Colonic mucosa (tissue), 4 donors: ENCODE measurements at places on chromosomes 5 and 9. TPM values are rescaled to one million over a fixed set of nuclear protein-coding genes. Genes with fewer than 3 reads are reported as not detected.

The KLF9 gene
- total RNA-seq = 13.5 TPM

The FBP2 gene
- total RNA-seq = not detected

The COL23A1 gene
- 0.37 TPM for total RNA-seq

The ARHGEF28 gene
- 8.0 TPM for total RNA-seq

The TEX48 gene
- not detected for total RNA-seq

GRCh38 chr5:141880961-141881801 is 3.0 kb upstream of the PCDH1 start:
- H3K4me3 ChIP-seq = no peak overlapping the region
- no peaks in the 10 kb centered on the region for H3K36me3 ChIP-seq
- H3K27me3 ChIP-seq = peaks cover 21% of the 10 kb centered on the region
- DNase-seq = no peak

DNA sequence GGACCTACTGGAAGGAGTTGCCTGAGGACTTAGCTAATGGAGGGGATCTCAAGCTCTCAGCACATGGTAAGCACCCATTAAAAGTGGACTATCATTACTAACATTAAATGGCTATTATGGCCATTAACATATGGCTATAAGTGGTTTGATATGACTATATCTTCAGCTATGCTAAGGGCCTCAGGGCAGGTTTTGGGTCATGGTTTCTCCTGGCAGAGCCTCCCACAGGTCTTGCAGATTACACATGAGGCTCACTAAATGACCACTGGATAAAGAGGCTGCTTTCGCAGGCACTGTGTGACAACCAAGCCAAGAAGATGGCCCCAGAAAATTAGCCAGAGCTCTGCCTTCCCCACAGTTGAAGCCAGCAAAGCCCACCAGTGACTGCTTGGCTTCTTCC is 15.4 kb downstream of the CCNJL start:
- no peak overlapping the region for H3K4me3 ChIP-seq
- H3K36me3 ChIP-seq = no peaks in the 10 kb centered on the region

GRCh38 chr5:68423154-68423811 is 207.7 kb downstream of the PIK3R1 start:
- no peak overlapping the region for H3K27ac ChIP-seq
- peaks cover 10% of the 10 kb centered on the region for H3K4me1 ChIP-seq
- H3K27me3 ChIP-seq = no peaks in the 10 kb centered on the region

DNA sequence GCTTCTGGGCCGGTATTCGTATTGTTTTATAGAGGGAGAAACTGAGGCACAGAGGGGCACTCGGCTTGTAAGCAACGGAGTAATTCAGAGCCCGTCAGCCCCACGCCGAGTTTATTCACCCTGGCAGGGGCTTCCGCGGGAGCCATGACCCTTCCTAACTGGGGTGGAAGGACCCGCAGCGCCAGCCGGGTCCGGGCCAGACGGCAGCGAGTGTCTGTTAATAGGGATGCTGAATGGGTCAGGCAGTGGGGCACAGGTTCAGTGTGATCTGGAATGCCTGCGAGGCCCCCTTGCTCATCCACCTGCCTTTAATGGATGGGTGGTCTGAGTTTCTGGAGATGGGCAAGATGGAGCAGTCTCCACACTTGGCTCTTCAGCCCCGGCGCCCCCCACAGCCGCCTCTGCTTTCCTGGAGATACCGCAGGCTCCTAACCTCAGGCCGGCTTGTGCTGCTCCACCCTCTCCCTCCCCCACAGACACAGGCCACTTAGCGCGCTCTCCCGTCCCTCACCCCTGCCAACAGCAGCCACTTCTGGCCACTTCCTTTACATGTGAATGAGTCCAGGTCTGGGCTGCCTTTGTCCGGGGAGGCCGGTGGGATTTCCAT is 147.1 kb downstream of the ERCC6L2 start:
- peak; percentile 53 for DNase-seq
- peaks cover 10% of the 10 kb centered on the region for H3K4me1 ChIP-seq
- H3K27ac ChIP-seq = peak overlapping the region; percentile 58
- no peaks in the 10 kb centered on the region for H3K36me3 ChIP-seq
- H3K27me3 ChIP-seq = peaks cover 28% of the 10 kb centered on the region

GRCh38 chr9:137390553-137391410 is 32.2 kb downstream of the EXD3 start:
- H3K27ac ChIP-seq = peak overlapping the region; percentile 82
- H3K36me3 ChIP-seq = no peaks in the 10 kb centered on the region
- no peaks in the 10 kb centered on the region for H3K27me3 ChIP-seq
- peaks cover 8% of the 10 kb centered on the region for H3K4me1 ChIP-seq

DNA sequence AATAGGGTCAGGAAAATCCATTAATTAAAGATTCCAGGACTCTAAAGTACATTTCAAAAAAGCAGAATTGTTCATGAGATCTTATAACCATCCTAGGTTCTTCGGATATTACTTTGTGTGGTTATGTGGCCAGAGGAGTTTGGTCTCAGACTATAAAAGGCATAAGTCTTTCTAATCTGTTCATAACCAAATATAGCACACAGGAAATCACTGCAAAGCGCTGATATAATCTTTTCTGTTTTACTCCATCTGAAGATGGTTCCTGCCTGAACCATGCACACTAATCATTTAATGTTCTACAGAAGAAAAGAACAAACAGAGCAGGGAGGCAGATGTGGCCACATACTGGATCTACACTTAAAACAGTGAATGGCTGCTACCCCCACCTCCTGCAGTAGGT is 182.8 kb downstream of the SEMA5A start:
- H3K4me3 ChIP-seq = no peak overlapping the region
- H3K4me1 ChIP-seq = no peaks in the 10 kb centered on the region
- H3K27me3 ChIP-seq = no peaks in the 10 kb centered on the region
- H3K36me3 ChIP-seq = no peaks in the 10 kb centered on the region
- no peak overlapping the region for H3K27ac ChIP-seq
- no peak for DNase-seq

GRCh38 chr9:4084435-4084818 is 215.4 kb downstream of the GLIS3 start:
- no peaks in the 10 kb centered on the region for H3K27me3 ChIP-seq
- H3K36me3 ChIP-seq = no peaks in the 10 kb centered on the region
- H3K27ac ChIP-seq = peak overlapping the region; percentile 56

DNA sequence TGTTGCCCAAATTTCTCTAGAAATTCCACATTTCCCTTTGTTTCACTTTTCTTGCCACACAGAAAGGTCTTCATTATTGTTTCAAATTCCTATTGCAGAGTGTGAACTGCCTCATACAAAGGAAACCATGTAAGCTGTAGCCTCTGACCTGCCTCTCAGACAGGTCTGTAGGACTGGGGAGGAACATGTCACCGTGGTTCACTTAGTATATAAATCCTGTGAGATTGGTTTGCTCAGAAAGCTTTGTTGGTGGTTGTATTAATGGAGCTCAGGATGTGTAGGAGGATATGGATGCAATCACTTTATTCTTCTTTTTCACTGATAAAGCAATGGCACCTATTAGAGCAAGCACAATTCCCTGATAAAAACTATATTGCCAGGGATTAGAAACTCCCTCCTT is 4.2 kb downstream of the SGCD start:
- H3K4me3 ChIP-seq = no peak overlapping the region
- no peaks in the 10 kb centered on the region for H3K36me3 ChIP-seq
- H3K4me1 ChIP-seq = no peaks in the 10 kb centered on the region
- no peaks in the 10 kb centered on the region for H3K27me3 ChIP-seq

GRCh38 chr5:32163785-32164184 is 10.3 kb downstream of the GOLPH3 start:
- no peak for DNase-seq
- H3K27me3 ChIP-seq = no peaks in the 10 kb centered on the region
- no peak overlapping the region for H3K4me3 ChIP-seq
- no peaks in the 10 kb centered on the region for H3K4me1 ChIP-seq

DNA sequence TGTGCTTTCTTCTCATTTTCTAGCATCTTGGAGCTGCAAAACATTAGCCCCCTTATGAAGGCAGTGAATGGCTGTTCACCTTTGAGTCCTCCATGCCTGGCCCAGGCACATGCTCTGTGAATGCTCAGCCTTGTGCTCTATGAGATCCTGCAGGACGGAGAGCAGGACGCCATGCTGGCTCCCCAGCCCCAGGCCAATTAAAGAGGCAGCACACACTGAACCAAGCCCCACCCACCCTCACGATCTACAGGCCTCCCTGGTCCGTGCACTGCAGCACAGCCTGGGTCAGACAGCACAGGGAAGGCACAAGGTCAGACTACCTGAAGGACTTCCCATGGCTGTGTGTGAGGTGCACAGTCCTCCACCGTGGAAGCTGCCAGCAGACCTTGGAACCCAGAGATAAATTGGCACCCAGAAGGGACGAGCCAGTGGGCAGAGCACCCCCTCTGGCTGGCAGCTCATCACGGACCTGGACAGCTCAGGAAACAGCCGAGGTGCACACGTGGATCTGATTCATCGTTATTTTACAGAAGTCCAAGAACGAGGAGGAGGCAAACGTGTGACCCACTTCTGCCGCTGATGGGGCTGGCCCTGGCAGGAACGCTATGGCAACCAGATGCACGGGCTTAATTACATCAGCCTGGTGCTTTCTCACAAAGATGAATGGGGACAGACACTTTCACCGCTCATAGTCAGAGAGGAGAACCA is 59.5 kb downstream of the OLFM1 start:
- no peaks in the 10 kb centered on the region for H3K36me3 ChIP-seq
- no peaks in the 10 kb centered on the region for H3K27me3 ChIP-seq
- H3K4me3 ChIP-seq = no peak overlapping the region
- no peak for DNase-seq
- no peaks in the 10 kb centered on the region for H3K4me1 ChIP-seq

DNA sequence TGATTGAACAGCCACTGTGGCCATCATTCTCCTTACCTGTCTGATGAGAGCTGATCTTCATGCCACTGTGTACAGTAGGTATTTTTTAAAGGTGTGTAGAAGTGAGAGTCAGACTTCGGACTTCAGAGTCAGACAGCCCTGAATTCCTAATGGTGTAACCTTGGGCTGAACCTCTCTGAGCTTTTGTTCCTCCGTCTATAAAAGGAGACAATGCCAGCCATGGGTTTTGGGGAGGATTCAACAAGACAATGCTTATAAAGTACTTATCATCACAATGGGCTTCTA is 18.7 kb downstream of the GSN start:
- H3K27me3 ChIP-seq = no peaks in the 10 kb centered on the region
- H3K4me1 ChIP-seq = peaks cover 43% of the 10 kb centered on the region
- no peak for DNase-seq
- peak overlapping the region; percentile 8 for H3K4me3 ChIP-seq

DNA sequence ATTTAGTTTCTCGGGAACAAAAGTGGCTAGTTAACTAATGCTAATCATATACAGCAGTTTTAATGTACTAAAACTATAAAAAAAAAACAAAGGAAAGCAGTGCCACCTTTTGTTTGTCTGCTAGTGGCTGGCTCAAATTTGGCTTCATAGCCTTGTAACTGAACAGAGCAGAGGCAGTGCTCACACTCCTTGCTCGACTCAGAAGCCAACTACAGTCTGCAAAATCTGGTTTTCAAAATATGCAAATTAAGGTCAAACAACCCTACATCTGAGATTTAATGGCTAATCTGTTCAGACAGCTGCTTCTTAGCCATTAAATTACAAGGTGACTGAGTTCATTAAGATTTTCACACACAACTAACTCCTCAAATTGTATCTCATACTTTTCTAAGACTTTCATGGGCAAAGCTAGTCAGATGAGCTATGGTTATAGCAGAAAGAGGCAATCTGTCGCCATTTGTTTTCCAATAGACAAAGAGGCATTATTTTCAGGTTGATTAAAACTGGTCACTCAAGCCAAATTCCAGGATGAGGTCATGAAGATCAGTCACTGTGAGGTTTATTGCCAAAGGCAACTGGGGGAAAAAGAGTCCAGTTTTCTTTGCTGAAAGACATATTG is 56.8 kb upstream of the EPB41L4A start:
- H3K27me3 ChIP-seq = no peaks in the 10 kb centered on the region
- no peak for DNase-seq
- no peaks in the 10 kb centered on the region for H3K36me3 ChIP-seq
- H3K4me1 ChIP-seq = no peaks in the 10 kb centered on the region
- H3K4me3 ChIP-seq = no peak overlapping the region
- no peak overlapping the region for H3K27ac ChIP-seq

DNA sequence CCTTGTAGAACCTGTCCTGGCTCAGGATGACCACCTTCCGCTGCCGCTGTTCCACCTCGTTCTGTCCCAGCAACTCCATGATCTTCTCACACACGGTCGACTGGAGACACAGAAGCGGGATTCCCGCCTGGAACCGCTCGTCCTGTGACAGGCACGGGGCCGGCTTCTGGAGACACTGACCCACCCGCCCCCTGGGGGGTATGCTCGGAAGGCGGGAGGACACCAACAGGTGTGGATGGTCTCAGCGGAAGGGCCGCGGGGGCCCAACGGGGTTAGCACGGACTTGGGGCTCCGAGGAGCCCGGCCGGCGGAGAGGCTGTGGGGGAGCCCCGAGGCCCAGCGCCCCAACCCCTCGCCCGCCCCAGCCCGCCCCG is 530 bp downstream of the UCK1 start:
- peaks cover 10% of the 10 kb centered on the region for H3K4me1 ChIP-seq
- H3K4me3 ChIP-seq = peak overlapping the region; percentile 100
- H3K27ac ChIP-seq = peak overlapping the region; percentile 36
- peaks cover 5% of the 10 kb centered on the region for H3K36me3 ChIP-seq

- DNase-seq = peak; percentile 61
- H3K36me3 ChIP-seq = no peaks in the 10 kb centered on the region
- peak overlapping the region; percentile 44 for H3K27ac ChIP-seq
- H3K27me3 ChIP-seq = no peaks in the 10 kb centered on the region
- H3K4me1 ChIP-seq = peaks cover 15% of the 10 kb centered on the region
- H3K4me3 ChIP-seq = no peak overlapping the region
Observed at GRCh38 chr9:95732802-95733688, 142.4 kb upstream of the ERCC6L2 start.

GRCh38 chr5:170571875-170572852 is 68.3 kb downstream of the KCNIP1 start:
- no peak for DNase-seq
- no peaks in the 10 kb centered on the region for H3K36me3 ChIP-seq
- no peak overlapping the region for H3K27ac ChIP-seq
- no peaks in the 10 kb centered on the region for H3K27me3 ChIP-seq
- no peak overlapping the region for H3K4me3 ChIP-seq
- H3K4me1 ChIP-seq = no peaks in the 10 kb centered on the region

- H3K36me3 ChIP-seq = no peaks in the 10 kb centered on the region
- no peak for DNase-seq
- no peaks in the 10 kb centered on the region for H3K27me3 ChIP-seq
- H3K4me1 ChIP-seq = no peaks in the 10 kb centered on the region
- H3K27ac ChIP-seq = no peak overlapping the region
- no peak overlapping the region for H3K4me3 ChIP-seq
Observed at GRCh38 chr9:78857373-78858225, 560.7 kb downstream of the PSAT1 start.

DNA sequence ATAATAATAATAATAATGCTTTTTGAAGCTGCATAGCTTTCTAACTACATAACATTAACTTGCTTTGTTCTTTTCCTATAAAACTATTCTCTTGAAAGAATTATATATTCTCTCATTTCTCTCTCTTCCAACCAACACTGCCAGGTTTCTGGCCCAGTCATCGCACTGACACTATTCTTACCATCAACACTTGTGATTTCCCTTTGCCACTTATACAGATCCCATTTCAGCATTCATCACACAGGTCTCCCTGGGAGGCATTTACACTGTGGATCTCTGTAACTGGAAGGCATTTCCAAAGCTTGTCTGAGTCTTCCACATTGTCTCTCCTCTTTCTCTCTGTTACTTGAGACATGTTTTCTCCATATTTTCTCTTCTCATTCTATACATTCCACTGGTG is 777.8 kb upstream of the ACO1 start:
- H3K4me3 ChIP-seq = no peak overlapping the region
- no peaks in the 10 kb centered on the region for H3K36me3 ChIP-seq
- H3K4me1 ChIP-seq = no peaks in the 10 kb centered on the region
- H3K27ac ChIP-seq = no peak overlapping the region
